ENCODE measurements at places on chromosomes 16 and 17. TPM values are rescaled to one million over a fixed set of nuclear protein-coding genes. Genes with fewer than 3 reads are reported as not detected.

The TVP23A gene
- total RNA-seq, result not detected

The SMIM5 gene
- total RNA-seq, result not detected

The NPIPB9 gene
- not detected for total RNA-seq

The ZNF830 gene
- 10.5 TPM for total RNA-seq

The GAST gene
- not detected for total RNA-seq

The SAT2 gene
- 36.3 TPM for total RNA-seq

Measured in M059J (cell line).